Stimulated activated CD8-positive, alpha-beta memory T cell treated with anti-CD3 and anti-CD28 coated beads, Interleukin-2, amount 100 ng/mL, for 48 hours (primary cell): ENCODE measurements at places on chromosomes 12 and 14.
A peak's percentile ranks its signal among the peaks of the same experiment; 100 is the strongest.

GRCh38 chr12:50404307-50404706, 3.6 kb downstream of the LARP4 start:
- DNase-seq: no peak

- DNase-seq: no peak
Measured at GRCh38 chr14:67192366-67192765, 3.1 kb downstream of the GARIN2 start.

- no peak for DNase-seq
Measured at GRCh38 chr12:132353811-132354210, 24.4 kb upstream of the GALNT9 start.

GRCh38 chr14:101839661-101840060, 78.2 kb downstream of the PPP2R5C start:
- no peak for DNase-seq

DNA sequence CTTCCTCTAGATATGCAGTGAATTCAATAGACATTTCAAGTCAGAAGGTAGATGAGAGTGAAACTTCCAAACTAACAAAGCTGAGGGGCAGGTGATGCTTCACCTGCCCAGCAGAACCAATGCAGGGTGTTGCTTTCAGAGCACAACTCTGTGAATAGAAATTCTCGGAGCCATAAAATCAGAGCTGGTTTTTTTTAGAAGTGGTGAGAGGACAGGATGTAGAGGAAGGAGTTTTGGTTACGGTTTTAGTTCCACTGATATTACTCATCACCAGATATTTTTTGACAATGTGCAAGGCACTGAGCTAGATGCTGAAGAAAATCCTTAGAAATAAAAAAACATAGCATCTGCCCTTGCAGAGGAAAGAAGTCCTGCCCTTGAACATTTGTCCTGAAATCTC, 62.2 kb downstream of the BMP4 start:
- DNase-seq: no peak

DNA sequence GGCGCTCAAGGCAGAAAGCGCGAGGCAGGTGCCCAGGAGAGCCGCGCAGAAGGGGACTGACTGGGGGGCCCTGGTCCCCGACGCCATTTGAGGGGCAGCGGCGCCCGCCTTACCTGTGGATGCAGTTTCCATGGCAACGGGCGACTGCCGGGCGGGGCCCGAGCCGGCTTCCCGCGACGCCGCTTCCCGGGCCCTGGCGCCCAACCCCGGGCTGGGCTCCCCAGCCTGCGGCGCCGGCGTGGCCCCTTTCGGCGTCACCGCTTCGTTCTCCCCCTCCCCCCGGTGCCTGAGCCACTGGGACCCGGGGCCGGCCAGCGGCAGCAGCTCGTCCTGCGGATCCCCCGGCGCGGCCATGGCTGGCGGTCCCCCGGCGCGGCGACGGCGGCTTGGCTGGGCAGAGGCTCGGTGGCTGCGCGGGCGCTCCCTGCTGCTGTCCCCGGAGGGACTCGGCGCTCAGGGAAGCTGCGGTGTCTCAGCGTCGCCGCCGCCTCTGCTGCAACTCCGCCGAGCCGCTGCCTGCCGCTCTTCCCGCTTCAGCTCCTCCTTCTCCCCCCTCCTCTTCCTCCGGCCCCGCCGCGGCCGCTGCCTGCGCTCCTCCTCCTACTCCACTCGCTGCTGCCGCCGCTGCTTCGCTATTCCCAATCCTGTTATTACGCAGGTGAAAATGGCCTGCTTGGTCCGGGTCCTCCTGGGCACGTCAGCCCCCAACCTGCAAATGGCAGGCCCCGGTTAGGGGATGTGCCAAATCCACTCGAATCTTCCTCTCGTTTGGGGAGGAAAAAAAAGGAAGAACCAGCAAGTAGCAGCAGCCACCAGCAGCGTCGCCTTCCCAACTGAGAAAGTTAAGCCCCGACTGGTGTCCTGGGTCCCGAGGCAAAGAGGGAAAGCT, at the start of gene RTN1:
TSS of gene RTN1 (minus strand) at position 500 of the 889 bp plus-strand sequence. CDS start at position 354, 146 bp downstream.
- peak; percentile 5 for DNase-seq

DNA sequence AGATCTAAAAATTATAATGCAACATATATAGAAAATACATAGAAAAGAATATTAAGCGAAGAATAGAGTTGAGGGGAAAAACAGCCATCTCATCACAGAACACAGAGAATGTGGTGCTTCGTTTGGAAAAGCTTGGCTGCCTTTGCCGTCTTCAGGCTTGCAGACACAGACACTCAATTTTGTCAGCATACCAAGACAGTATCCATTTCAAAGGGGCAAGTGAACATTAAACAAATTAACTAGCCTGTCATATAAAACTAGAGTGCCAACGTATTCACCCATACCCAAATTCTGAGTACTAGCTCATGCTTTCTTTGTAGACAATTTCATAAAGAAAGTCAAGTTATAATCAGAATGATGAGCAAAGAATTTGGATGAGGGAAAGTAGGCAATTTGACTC, 40.5 kb downstream of the DMAC2L start:
- no peak for DNase-seq

DNA sequence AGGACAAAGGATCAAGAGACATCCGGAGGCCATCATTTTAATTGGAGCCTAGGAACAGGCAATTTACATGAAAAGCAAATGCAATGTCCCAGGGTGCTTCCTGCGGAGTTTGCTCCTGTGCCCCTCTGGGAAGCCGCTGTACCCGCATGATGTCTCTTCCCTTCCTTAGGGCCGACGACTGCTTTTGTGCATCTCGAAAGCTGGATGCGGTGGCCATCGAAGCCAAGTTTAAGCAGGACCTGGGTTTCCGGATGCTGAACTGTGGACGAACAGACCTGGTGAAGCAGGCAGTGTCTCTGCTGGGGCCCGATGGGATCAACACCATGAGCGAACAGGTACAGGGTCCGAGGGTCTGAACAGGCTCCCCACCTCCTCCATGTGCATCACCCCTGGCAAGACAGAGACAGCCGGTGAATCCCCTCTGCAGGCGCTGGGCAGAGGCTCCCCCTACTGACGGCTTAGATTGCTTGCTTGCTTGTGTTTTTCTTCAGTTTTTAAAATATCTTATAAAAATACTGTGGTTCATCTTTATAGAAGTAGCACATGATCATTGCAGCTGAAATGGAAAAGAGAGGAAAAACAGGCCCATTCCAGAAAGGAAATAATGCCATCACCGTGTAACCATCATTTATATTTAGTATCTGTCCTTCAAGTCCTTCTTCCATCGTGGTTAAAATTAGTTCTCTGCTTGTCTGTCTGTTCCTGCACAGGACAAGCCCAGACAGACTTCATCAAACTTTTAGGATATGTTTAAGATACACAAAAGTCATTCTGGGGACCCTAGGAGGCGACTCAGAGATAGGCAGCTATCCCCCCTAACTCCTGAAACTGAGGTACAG, 75.4 kb upstream of the PWP1 start:
- peak; percentile 9 for DNase-seq

DNA sequence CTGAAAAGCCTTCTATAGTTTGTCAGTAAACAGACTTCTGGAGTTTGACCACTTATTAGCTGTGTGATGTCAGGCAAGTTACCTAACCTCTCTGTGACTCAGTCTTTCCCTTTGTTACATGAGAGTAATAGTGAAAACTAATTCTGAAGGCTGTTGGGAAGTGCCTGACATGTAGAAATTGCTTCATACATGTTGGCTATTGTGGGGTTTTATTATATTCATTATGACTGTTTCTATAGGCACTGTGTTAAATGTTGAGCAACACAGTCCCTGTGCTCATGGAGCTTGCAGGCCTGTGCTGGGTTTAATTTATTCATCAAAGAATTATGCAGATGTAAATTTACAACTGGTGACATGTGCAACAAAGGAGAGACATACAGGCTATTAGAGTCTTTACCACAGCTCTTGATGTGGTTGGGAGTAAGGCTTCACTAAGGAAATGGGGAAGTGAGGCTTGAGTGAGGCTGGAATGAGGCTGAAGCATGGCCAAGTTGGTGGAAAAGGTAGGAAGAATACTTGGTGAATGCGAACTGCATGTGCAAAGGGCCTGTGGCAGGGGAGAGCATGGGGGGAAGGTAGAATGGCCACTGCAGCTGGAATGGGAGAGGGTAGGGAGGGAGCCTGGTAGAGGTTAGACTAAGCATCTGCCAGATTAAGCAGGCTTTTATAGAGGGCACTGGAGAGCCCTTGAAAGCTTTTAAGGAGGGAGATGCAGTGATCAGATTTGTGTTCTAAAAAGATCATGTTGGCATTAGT, 236.4 kb upstream of the CRY1 start:
- DNase-seq: no peak

GRCh38 chr12:129868575-129868974, 35.2 kb downstream of the TMEM132D start:
- no peak for DNase-seq

DNA sequence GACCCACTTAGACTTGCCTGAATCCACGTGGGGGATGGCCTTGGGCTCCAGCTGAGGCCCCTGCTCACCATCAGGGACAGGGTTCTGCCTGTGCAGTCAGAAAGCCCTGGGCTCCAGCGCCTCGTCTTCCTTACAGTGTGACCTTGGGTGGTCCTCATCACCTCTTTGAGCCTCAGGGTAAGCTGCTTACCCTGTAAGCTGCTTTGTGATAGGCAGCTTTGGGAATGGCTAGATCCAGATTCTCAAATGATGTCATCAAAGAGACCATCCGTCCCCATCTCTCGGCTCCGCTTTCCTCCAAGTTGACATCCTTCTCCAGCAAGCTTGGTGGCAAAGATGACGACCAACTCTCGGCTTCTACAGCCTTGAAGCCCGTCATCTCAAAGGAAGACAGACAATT, 127.0 kb downstream of the ADCK1 start:
- DNase-seq: no peak

GRCh38 chr12:47736877-47737676, 11.8 kb upstream of the ENDOU start:
- no peak for DNase-seq

DNA sequence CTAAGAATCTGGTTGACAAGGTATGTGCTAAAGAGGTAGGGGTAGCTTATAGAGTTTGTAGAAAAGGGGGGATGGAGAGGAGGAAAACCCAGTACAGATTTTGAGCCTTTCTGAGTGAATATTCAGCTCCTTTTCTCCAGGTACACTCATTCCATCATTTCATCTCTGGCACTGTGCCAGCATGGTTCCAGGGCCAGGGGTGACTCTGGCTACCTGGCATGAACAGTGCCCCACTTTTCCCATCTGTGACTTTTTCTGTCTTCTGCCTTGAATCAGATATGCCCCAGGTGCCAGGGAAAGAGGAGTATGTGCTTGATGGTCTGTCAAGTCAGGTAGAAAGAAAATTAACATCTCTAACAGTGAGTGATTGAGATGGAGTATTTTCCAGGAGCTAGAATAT, 175.7 kb downstream of the CACNA1C start:
- no peak for DNase-seq

GRCh38 chr14:78836777-78837176, 666.6 kb downstream of the NRXN3 start:
- DNase-seq: peak; percentile 5

GRCh38 chr12:104852102-104852501, 106.0 kb downstream of the SLC41A2 start:
- DNase-seq: no peak

DNA sequence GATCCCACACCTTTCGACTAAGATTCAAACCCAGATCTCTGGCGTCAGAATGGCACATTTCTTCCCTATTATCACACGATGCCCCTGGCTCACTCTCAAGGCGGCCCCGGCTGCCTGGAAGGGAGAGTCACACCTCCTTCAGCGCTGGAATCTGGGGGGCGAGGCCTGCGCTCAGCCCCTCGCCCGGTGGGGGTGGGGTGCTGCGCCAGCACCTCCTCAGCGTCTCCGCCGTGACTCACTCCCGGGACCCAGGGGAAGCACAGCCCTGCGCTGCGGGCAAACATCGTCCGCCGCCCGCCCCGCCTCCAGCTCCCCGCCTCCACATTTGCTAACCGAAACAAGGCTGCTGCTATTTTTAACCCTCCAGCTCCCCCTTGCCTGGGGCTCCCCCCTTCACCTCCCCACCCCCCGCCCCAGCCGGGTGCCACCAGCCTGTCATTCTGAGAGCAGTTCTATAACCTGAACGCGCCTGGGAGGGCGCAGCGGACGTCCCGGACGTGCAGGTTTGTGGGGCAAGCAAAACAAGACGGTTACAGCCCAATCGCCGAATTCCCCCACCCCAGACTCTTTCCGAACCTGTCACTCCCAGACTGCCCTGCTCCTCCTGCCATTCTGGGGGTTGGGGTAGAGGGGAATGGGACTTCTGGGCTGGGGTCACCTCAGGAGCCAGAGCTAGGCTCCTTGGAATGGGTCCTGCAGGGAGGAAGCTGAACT, 6.7 kb downstream of the HDAC7 start:
- DNase-seq: peak; percentile 90

- peak; percentile 46 for DNase-seq
Measured at GRCh38 chr12:120007272-120007671, 18.2 kb downstream of the BICDL1 start.

DNA sequence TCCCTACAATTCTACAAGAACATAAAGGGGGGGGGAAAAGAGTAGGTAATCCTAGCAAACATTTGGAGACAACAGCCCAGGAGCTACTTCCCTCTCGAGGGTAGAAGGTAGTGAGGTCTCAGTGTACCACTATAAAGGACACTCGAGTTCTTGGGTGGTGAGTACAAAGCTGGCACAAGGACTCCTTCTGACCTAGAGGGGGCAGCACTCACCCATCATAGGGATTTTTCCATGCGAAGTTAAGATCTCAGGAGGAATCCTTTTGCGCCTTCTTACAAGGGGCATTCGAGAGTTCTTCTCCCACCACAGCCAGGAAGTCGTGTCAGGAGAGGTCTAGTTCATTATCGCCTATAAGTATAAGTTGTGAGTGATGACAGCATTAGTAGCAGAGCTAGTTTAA, 200.2 kb upstream of the RBM19 start:
- no peak for DNase-seq

DNA sequence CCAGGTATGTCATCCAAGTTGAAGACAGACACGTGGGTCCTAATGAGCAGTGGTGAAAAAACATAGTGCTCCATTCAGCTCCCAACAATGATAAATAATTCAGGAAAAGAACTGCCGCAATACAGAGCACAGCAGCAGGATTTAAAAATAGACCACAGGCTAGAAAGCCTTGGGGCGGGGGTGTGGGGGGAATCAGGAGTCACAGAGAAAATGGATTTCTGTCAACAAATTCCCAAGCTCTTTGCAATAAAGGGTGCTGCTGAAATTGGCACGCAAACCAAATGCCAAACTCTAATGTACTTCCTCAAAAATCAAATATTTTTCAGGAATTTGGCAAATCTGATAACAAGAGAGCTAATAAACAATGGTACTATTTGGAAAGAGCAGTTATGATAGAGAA, 58.6 kb downstream of the R3HDM2 start:
- no peak for DNase-seq

DNA sequence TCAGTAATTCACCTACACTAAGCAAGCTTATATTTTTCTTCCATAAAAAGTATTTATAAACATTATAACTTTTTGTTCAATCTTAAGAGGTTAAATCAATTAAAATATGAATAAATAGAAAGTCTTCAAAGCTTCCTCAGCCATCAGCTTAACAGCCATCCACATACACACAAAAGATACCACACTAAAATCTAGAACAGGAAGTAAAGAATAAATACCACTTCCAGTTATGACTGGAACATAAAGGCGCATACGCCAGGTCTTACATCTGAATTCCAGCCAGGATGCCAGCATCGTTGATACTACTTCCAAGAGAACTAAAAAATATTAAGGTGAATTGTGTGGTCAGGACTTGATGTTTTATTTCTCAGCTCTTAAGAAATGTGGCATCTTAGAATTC, 17.0 kb downstream of the SIX1 start:
- no peak for DNase-seq

- DNase-seq: no peak
Measured at GRCh38 chr12:119931402-119931801, 54.3 kb upstream of the CIT start.

- DNase-seq: no peak
Measured at GRCh38 chr14:97453991-97454390, 656.8 kb downstream of the VRK1 start.
